ENCODE measurements at places on chromosomes 16 and 17.

- peak; percentile 46 for DNase-seq
Observed at GRCh38 chr17:78986048-78986648, 6.4 kb upstream of the LGALS3BP start.

DNA sequence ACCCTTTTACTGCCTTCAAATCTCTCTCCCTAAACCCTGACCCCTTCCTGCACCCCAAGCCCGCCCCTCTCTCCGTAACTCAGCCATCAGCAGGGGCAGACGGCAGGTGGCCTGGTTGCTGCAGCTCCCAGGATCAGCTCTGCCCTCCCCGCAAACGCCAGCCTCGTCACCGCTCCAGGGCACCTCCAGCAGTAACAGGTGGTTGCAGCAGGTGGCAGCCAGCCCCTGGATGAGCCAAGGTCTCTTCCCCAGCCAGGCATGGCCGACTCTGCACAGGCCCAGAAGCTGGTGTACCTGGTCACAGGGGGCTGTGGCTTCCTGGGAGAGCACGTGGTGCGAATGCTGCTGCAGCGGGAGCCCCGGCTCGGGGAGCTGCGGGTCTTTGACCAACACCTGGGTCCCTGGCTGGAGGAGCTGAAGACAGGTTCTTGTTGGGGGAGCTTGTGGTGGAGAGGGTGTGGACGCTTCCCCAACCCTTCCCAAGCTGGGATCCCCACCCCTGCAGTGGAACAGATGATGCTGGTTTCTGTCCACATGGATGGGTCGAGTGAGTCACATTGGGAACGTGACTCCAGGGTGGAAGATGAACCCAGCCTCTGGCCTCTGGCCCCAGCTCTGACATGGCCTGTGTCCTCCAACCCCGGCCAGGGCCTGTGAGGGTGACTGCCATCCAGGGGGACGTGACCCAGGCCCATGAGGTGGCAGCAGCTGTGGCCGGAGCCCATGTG lies 558 bp downstream of the HSD3B7 start:
- DNase-seq, result peak; percentile 37

DNA sequence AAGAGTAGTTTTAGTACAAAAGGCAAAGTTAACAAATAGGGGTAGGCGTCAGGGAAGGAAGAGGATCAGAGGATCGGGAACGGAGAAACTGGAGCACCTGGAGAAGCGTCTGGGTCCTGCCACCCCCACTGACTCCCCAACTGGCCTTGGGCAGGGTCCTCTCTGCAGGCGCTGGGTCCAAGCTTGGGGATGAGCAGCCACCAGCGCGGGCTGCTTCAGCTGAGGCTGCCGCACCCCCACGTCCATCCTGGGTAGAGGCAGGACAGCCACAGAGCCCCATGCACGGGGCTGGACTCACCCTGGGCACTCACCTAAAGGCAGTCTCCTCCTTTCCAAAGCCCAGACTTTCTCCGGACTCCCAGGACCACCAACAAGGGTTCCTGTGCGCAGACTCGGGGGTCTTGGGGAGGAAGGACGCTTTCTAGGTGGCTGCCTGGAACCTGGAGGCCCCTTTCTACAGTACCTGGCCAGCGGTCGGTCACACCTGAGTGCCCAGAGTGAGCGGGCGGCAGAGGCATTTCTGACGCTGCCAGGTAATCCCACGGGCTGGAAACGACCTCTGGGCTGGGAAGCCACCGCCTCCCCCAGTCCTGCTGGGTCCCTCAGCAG lies 1.1 kb downstream of the HS3ST6 start:
- no peak for DNase-seq

DNA sequence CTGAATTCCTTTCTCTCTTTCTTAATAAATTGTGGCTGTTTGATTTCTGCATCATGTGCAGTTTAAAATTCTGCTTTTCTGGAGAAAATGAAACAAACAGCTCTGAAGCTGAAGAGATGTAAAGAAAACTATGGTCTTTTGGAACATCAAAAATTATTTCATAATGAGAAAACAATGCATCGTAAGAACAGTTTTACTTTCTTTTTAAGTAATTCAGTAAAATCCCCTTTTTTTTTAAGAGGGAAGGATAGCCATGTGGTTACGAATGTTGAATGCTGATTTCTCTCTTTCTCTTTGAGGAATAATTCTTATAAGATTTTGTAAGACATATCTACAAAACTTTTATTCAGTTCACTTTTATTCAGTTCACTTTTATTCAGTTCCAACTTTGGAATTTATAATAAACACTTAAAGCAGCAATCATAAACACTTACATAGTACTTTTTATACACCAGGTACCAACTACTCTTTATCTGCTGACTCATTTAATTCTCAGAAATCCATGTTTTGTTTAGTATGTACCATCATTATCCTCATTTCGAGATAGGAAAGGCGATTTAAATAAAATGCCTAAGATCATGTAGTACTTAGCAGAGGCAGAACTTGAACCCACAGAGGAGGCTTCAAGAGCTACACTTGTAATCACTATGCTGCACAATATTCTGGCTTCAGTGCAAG lies 26.6 kb downstream of the CNTNAP4 start:
- no peak for DNase-seq

DNA sequence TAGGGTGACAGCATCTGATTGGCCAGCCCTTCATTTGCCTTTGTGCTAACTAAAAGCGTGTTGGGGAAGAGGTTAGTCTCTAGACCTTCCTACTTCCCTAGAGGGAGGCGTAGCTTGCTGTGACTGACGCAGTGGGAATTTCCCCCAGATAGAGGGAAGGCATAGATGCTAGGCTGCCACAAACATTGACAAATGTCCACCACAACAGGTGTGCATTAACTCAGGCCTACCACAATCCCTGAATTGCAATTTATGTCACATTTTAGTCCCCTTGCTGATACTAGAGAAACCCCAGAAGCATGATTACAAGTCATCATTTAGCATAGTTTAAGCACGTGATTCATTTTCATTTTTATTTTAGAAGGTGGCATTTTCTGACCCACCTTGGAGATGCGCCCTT lies 76.3 kb upstream of the WSB1 start:
- peak; percentile 94 for DNase-seq

DNA sequence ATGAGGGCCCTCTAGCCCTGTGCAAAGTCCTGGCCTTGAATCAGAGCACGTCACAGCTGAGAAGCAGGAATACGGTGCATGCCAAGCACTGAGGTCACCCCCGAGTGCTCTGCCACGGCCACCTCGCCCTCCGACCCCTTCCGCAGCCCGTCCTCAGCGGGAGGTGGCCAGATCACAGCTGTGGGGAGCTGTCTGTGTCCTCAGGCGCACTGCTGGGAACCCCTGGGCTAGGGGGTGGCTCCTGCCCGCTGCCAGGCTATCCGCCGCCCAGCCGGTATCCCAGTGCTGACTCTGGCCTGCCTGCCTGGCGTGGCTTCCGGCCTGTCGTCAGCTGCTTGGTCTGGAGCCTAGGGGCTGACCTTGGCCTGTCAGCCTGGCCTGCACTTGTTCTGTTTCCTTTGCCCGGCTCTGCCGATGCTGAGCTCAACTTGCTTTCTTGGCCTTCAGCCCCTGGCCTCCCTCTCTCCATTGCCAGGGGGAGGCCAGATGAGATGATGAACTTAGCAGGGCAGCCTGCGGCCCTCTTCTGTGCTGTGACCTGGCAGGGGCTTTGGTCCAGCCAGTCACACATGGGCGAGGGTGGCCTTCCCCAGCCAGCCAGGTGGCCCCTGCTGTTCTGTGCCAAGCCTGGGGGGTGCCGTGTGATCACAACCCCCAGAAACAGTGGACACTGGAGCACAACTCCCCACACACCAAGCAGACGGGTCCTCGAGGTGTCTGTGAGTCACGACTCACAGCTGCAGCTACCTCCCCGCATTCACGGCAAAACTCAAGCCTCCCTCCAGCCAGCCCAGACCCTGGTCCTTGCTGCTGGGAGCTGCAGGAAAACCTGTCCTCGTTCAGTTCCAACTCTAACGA lies 77.3 kb downstream of the ZDHHC7 start:
- DNase-seq, result no peak

GRCh38 chr16:48450367-48450766 lies 65.2 kb upstream of the SIAH1 start:
- no peak for DNase-seq

DNA sequence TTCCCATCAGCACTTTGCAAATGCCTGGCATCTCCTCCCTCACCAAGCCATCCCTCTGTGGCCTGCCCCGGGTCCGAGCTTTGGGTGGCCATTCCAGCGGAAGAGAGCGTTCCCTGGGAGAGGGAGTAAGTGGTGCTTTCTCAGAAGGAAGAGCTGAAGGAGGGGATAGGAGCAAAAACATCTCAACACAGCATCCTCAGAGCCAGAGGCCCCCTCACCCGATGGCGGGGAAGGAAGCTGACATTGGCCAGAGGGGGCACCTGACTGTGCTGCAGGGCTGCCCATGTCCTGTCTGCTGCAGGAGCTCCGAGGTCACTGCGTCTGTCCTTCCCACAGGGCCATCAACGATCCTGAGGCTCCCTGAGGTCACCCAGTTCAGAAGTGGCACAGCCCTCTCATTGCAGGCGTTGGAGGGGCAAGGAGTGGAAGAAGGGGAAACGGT lies 427 bp upstream of the TLCD3B start:
- no peak for DNase-seq

DNA sequence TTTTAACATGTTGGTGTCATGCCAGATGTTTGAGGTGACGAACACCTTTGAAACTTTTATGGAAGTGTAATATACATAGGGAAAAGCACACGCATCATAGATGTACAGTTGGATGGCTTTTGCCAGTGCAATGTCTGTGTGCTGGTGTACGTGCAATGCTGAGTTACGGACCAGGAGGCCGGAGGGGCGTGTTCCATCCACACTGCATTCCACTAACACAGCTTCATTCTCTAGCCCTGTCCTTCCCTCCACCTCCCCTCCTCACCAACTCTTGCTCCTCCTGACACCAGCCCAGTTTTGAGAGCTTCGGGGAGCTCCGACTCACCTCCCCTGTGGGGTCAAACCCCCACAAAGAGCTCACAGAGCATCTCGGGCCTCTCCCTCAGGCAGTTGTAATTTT lies 358.8 kb downstream of the C16orf95 start:
- DNase-seq, result no peak

- no peak for DNase-seq
Observed at GRCh38 chr17:81366648-81367047, 28.6 kb upstream of the BAHCC1 start.

GRCh38 chr17:4157618-4158333 lies 14.8 kb downstream of the CYB5D2 start:
- DNase-seq, result no peak

- DNase-seq, result peak; percentile 67
Observed at GRCh38 chr17:28725166-28725659, 820 bp downstream of the TLCD1 start.

- peak; percentile 69 for DNase-seq
Observed at GRCh38 chr17:63701456-63701820, 1.5 kb upstream of the LIMD2 start.

DNA sequence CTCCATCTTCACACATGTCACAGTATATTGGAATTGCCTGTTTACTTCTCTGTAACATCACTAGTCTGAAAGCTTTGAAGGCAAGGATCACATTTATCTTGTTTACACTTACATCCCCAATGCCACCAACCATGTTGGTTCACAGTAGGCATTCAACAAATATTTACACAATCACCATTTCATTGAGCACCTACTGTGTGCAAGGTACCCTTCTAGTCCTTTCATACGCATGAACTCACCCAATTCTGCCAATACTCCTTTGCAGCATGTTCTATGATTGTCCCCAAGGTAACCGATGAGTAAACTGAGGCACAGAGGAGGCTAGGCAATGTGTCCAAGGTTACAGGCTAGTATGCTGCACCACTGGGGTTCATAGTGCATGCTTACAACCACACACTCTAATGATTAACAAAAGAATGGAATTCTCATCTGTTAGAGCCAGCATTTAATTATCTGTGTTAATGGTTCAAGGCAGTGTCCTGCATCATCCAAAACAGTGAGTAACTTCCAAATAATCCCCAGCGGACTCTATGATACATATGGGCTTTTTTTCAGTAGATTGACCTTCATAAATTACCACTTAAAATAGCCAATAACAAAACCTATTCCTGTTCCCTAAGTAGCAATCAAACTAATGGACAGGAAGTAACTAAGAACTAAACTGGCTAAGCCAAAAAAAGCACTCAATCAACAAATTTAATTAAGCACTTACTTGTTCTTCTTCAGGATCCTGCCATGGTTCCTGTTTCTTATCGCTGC lies 364.5 kb upstream of the XYLT1 start:
- DNase-seq, result no peak

DNA sequence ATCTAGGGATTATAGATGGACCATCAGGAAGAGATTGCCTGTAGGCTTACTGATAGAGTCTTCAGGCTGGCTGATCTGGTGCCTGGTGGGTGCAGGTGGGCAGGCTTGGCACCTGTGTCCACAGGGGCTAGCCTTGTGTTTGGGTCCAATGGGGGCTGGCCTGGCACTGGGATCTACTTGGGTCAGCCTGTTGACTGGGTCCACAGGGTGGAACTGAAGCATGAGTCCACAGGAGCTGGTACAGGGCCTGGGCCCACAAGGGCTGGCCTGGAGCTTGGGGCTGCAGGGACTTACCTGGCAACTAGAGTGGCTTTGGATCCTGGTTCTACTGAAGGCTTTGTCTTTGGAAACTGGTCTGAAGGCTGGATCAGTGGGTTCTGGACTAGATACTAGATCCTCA lies 1217.7 kb downstream of the CDH11 start:
- DNase-seq, result no peak

DNA sequence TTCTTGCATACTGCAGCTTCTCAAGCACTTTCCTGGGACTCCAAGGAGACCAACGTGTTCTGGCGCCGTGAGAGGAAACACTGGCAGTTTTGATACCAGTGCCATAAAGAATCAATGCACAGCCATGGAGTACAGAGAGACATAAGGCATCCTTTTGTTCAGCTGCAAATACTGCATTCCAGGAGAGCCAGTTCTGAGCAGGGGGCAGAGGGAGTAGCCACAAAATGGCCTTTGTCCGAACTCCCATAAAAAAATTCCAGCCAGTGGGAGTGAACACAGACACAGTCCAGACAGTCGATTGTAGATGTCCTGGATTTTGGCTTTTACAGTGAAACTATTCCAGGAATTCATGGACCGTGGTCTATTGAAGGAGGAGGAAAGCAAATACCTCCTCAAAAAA lies 36.2 kb upstream of the TEKT3 start:
- DNase-seq, result no peak

- peak; percentile 24 for DNase-seq
Observed at GRCh38 chr17:43125967-43126910, 1.1 kb upstream of the BRCA1 start.

DNA sequence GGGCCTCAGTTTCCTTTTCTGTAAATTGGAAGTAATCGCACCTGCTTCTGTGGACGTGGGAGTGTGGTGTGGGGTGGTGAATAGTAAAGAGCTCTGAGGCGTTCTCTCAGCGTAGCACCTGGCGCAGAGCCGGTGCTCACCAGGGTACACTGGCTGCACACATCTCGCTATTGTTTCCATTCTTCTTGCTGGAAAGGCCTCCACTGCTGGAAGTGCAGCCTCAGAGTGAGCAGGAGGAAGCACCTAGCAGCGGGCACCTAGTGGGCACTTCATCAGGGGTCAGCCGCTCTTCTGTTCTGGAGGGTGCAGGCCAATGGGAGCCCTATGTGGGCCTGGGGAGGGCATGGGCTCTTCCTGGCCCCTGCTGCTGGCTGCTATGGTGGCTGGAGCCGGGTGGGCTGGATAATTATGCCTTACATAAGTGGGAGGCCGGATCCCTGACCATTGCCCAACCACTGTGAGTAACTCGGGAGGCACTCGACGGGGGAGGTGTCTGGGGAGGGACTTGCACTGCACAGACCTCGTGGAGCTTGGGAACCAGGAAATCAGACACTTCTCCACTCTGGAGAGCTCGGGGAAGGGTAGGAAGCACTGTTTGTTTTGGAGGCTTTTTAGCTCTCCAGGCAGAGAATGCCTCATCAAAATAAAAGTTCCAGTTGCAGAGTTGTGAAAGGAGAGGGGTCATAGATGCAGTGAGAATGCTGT lies 1.7 kb downstream of the MAP2K3 start:
- no peak for DNase-seq

Measured in B cell (primary cell).